Anterior cingulate cortex (tissue), 58 donors: ENCODE measurements at places on chromosomes 16 and 17.

GRCh38 chr17:9900784-9901183 lies 4.3 kb downstream of the RCVRN start:
- no peak for DNase-seq

DNA sequence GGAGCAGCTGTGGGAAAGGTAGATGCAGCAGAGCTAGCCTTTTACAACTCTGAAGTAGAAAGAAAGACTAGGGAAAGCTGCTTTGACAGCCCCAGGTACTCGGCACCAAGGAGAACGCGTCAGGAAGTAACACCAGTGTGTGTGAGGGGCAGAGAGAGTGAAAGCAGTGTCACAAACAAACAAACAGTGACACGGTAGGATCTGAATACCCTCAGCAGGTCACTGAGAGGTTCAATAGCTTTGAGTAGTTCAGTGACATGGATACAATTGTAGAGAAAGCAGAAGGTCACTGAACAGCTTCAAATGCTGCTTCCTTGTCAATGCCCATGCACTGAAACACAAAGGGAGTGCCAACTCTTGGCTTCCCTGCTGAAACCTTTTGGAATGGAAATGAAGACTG lies 150.3 kb upstream of the C17orf78 start:
- DNase-seq = no peak

DNA sequence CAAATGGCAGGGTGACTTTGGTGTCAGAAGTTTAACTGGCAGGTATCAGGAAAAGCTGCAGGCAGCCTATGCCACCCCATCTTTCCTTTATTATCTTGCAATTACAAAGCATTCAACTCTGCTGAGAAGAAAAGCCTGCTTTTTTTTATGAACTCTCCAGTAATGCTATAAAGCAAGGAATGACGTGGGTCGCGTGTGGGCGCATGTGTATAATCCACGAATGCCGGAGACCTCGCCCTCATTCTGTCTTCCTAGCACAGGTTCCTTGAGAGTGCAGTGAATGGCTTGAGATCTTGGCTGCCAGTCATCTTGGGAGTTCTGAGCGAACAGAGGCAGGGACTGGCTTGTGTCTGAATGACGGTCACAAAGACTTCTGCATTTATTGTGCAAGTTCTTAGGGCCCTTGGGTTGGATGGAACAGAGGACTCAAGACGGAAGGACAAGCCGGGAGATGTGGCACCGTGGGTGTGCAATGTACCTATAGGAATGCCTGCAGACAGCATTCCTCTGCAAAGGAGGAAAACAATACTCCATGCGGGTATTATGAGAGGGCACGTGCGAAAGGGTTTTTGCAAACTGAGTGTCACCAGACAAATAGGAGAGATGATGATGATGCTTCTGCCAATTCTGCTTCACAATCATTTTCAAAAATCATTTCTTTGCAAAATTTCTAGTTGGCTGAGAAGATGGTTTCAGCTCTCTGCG lies 96.1 kb upstream of the ELAC2 start:
- DNase-seq = no peak

GRCh38 chr16:59459806-59460205 lies 725.7 kb upstream of the GOT2 start:
- no peak for DNase-seq

GRCh38 chr17:29113334-29113733 lies 66.9 kb downstream of the MYO18A start:
- DNase-seq = no peak

GRCh38 chr17:77892469-77893143 lies 65.9 kb upstream of the TNRC6C start:
- DNase-seq = no peak

DNA sequence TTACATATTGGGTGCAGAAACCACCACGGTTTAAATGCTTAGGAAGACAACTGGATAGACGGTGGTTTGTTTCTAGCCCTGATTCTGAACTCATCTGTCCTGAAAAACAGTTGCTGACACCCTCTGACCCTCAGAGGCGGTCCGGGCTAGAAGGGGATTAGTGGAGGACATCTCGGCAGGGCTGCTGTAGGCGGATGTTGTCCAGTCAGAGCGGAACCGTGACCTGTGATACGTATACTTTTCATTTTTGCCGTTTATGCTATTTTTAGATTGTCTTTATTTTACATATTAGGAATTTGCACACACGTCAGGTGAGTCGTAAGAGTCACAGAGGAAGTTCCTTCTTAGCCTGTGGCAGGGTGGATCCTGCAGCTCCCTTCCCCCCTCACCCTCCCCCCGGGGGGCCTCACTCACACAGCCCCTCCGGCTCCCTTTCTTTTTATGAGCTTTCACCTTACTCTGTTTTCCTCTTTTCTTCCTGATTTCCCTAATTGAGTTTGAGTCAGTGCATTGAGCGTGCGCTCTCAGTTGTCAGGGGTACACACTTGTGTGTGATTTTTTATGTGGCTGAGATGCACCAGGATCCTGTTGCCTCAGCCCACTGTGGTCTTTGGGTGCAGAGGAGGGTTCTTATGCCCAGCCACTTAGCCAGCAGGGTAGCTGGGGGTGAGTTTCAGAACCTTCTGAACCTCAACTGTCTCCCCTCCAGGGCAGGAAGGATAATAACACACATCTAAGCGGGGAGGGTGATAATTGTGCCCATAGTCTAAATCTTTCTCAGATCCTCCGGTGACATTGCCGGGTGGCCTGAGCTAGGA lies 211.1 kb upstream of the CHMP6 start:
- no peak for DNase-seq

GRCh38 chr16:11459722-11460121 lies 114.5 kb downstream of the RMI2 start:
- no peak for DNase-seq

- no peak for DNase-seq
These were observed 6.1 kb downstream of the GAST start for GRCh38 chr17:41718287-41718645.

- no peak for DNase-seq
These were observed 54.9 kb upstream of the WSB1 start for GRCh38 chr17:27239046-27239445.

DNA sequence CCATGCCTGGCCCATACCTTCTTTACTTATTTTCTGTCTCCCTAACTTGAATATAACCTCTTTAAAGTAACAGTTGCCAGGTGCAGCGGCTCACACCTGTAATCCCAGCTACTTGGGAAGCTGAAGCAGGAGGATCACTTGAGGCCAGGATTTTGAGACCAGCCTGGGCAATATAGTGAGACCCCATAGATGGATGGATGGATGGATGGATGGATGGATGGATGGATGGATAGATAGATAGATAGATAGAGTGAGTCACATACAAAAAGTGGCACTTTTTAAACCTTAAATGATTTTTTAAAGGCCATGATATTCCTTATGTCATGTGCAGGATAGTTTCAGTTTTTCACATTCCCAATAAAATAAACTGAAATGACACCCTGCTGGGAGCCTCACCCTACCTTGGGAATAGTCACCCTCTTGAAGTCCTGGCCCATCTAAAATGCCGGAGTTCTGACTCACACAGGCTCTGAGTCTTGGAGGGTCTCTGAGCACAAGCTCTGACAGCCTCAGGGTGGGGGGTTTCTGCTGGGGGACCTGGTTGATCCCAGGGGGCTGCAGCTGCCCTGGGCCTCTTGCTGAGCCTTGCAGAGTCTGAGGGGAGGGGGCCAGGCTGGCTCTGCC lies 26.2 kb downstream of the CPNE2 start:
- DNase-seq = no peak

DNA sequence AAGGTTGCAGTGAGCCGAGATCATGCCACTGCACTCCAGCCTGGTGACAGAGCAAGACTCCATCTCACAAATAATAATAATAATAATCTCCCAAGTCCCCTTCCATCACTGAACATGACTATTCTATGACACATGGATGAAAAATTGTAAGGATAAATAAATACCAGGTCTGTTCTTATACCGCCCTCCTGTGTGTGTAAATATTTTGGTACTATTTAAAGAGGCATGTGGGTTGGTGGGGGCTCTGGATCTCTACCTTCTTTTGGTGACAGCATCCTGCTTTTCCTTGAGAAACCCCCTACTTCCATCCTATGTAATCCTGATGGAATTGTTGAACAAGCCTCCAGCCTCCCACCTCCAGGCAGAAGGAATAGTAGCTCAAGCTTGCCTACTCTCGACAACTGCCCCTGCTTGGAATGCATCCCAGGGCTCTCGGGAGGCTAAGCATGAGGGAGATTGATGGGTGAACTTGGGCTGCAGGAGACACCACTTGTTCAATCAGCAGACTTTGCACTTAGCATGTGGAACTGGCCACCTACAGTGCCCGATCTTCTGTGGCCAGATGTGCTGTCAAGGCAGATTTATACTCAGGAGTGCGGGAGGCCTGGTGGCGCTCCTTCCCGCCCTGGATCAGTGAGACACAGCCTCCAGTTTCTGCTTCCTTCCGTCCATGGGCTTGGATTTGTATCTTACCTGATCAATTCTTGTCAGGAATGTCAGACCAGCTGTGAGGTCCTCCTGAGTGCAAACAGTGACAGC lies 287.4 kb downstream of the SLC39A11 start:
- no peak for DNase-seq

DNA sequence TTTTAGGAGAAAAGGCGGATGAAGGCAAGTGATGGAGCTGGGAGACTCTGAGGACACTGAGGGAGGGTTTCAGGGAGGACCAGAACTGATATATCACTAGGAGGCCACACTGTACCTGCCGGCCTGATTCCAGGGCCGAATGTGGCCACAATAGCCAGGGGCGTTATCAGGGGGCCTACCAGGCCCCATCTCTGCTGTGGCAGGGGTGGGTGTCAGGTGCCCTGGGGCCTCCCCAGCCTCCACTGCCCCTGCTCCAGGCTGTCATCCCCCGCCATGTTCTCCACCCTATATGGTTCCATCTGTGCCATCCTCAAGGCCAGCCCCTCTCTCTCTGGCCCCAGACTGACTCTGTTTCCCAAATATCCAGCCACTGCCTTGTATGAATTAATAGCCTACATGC lies 246.5 kb downstream of the GSG1L start:
- no peak for DNase-seq

GRCh38 chr17:183021-183420 lies 1.6 kb upstream of the DOC2B start:
- no peak for DNase-seq

- DNase-seq = no peak
These were observed 102.1 kb downstream of the SNX29 start for GRCh38 chr16:12078405-12079280.

GRCh38 chr16:54628796-54629625 lies 301.7 kb upstream of the IRX5 start:
- no peak for DNase-seq

GRCh38 chr17:34584805-34585416 lies 5.5 kb downstream of the TMEM132E start:
- DNase-seq = no peak

DNA sequence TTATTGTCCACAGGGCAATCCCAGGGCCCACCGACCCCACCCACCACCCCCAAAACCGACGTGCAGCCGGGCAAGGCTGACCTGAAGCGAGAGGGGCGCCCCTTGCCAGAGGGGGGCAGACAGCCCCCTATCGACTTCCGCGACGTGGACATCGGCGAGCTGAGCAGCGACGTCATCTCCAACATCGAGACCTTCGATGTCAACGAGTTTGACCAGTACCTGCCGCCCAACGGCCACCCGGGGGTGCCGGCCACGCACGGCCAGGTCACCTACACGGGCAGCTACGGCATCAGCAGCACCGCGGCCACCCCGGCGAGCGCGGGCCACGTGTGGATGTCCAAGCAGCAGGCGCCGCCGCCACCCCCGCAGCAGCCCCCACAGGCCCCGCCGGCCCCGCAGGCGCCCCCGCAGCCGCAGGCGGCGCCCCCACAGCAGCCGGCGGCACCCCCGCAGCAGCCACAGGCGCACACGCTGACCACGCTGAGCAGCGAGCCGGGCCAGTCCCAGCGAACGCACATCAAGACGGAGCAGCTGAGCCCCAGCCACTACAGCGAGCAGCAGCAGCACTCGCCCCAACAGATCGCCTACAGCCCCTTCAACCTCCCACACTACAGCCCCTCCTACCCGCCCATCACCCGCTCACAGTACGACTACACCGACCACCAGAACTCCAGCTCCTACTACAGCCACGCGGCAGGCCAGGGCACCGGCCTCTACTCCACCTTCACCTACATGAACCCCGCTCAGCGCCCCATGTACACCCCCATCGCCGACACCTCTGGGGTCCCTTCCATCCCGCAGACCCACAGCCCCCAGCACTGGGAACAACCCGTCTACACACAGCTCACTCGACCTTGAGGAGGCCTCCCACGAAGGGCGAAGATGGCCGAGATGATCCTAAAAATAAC lies 3.0 kb downstream of the SOX9 start:
- no peak for DNase-seq

DNA sequence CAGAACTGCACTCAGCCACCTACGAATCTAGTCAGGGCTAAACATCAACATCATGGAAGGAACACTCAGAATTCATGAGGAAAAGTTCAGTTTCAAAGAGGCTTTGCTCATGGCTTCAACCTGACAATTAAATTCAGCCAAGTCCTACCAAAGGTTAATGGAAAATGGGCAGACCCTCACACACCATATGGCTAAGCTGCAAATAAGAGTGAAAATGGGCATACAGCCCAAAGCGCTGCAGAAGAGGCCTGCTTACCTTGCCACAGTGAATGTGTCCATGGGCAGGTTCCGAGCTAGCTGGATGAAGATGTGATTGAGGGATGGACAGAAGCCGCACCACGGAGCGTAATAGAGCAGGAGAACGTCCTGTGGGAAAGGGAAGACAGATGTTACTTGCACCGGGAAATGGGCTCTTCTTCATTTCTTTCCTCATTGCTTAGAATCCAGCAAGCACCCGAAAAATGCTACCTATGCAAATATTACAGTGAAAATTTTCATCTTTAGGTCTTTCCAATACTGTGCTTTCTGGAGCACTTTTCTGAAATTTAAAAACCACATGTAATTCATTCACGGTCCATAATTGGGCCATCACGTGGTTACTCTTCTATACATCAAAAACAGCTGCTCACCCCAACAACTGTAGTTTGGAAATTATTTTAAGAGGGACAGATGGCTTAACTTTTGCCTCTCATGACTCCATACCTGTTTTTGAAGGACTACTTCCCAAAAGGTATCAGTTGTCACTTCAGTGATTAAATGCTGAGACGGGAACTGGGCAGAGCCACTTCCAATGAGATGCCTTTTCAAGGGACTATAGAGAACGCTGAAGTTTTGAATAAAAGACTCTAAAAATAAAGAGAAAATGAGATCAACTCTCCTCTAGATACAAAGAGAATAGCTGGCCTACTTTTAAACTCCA lies 19.6 kb downstream of the SNN start:
- no peak for DNase-seq

DNA sequence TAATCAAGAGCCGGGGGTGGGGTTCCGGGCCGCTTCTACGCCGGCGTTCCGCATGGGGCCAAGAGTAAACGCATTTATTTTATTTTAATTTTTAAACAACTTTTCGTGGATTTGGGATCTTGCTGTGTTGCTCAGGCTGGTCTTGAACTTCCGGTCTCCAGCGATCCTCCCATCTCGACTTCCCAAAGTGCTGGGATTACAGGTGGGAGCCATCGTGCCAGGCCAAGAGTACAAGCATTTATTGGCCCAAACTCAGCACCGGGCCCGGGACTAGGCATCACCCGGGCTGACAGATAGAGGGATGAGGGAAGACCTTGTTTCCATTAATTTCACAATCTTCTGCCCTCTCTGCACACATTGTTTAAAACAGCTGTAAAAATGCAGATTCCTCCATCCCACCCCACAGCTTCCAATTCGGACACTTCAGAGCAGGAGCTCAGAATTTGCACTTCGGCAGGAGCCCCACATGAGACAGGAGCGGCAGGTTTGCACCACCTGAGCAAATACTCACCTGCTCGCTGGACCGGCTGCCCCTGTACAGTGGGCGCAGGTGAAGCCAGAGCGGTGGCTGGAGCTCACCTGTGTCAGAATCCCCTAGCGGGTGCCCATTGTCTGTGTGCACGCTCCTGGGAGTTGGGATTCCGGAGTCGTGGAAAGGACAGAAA lies 663 bp upstream of the GINS2 start:
- no peak for DNase-seq
